ENCODE measurements at places on chromosomes 12 and 14.
A peak's percentile ranks its signal among the peaks of the same experiment; 100 is the strongest.

DNA sequence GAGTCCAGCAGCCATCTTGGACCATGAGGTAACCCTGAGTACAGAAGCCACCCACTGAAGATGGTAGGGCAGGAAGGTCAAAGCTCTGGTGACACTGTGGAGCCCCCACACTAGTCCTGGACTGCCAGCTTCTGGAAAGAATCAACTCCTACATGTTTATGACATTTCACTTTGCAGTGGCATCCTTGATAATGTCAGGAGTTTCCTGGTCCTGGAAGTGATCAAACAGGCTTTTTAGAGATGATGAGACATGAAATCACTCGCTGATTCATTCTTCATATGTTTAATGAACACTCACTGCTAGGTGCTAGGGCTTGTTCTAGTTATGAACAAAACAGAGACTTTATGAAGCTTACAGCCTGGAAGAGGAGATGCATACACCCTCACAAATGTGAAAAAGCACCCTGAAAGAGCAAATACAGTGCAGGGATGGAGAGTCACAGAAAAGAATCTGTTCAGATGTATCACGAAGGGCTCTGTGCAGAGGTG, 15.8 kb upstream of the HNF1A start:
- DNase-seq = no peak

- DNase-seq = no peak
Measured at GRCh38 chr14:87257421-87257820, 735.6 kb downstream of the GALC start.

DNA sequence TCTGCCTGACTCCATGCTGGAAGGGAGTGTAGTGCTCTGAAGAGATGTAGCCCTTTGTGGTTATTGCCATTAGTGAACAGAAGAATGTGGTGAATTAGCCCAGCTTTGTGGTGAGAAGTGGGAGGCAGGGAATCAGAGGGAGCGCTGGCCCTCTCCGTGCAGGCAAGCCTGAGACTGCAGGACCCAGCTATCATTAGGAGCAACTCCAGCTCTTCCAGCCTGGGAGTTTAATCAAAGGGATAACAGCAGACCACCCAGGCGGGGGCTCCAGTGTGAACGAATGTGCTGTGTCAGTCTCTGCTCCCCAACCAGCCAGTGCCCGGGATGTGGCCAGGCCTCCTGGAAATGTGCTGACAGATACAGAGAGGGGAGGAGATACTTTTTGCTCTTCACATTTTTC, 142.7 kb downstream of the TTLL5 start:
- peak; percentile 70 for DNase-seq

DNA sequence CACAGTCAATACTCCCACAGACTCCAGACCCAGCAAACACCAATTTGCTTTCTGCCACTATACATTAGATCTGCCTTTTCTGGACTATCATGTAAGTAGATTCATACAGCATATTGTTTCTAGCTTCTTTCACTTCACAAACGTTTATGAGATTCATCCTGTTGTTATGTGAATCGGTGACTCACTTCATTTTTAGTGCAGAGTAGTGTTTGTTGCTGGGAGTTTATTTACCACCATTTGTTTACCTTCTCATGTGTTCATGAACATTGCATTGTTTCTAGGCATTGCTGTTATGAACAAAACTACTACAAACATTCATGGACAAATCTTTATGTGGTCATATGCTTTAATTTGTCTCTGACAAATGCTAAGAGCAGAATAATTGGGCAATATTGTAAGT, 807.8 kb upstream of the TMEM132C start:
- DNase-seq = no peak
